ENCODE measurements at places on chromosomes 11 and 22.

- DNase-seq, result peak; percentile 50
Observed at GRCh38 chr22:29202212-29203192, 3.2 kb upstream of the EMID1 start.

DNA sequence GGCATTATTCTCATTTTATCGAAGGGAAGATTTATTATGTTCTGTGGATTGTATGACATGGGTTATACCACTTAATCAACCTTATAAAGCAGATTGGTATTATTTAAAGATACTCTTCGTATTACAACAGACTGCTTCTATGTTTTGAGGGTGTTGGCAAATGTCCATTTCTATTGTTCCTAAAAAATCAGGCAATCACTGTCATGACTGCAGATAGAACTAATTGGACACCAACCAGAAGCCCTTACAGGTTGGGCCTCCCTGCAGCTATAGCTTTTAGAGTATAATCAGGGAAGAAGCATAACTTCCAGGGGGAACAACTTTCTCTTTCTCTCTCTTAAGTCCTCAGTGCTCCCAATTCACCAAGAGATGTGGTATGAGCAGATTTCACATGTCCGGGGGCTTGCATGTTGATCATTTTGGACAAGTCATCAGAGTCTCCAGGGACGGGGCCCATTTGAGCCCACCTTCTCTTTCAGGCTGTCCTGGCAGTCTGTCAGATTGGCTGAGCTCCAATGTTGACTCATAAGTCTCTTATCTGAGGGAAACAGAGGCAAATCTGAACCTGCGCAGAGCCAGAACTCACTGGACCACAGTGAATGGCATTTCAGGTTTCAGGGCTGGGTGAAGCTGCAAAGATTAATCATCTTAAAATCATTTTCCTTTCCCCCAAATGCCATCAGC, 264.0 kb upstream of the CCDC90B start:
- DNase-seq, result no peak

DNA sequence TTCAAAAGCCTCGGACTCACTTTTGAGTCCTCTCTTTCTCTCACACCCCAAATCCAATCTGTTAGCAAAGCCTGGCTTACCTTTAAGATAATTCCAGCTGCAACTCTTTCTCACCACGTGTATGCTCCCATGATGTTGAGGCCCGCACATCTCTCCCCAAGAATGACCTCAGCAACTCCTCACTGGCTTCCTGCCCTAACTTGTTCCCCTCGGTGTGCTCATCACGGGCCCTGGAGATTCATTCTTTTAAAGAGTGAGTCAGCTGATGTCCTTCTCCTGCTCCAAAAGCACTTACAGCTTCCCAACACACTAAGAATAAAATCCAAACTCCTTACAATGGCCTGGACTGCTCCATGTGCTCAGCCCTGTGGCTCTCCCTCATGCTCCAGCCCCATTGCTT, 1041.3 kb downstream of the OPCML start:
- DNase-seq, result no peak

GRCh38 chr11:60625262-60625661, 74.2 kb upstream of the MS4A8 start:
- DNase-seq, result peak; percentile 45

Data from iPS DF 6.9 (cell line).